ENCODE measurements at places on chromosomes 3 and 15.
A peak's percentile ranks its signal among the peaks of the same experiment; 100 is the strongest.

GRCh38 chr3:58658508-58658907, 8.1 kb downstream of the FAM3D start:
- no peak for DNase-seq

DNA sequence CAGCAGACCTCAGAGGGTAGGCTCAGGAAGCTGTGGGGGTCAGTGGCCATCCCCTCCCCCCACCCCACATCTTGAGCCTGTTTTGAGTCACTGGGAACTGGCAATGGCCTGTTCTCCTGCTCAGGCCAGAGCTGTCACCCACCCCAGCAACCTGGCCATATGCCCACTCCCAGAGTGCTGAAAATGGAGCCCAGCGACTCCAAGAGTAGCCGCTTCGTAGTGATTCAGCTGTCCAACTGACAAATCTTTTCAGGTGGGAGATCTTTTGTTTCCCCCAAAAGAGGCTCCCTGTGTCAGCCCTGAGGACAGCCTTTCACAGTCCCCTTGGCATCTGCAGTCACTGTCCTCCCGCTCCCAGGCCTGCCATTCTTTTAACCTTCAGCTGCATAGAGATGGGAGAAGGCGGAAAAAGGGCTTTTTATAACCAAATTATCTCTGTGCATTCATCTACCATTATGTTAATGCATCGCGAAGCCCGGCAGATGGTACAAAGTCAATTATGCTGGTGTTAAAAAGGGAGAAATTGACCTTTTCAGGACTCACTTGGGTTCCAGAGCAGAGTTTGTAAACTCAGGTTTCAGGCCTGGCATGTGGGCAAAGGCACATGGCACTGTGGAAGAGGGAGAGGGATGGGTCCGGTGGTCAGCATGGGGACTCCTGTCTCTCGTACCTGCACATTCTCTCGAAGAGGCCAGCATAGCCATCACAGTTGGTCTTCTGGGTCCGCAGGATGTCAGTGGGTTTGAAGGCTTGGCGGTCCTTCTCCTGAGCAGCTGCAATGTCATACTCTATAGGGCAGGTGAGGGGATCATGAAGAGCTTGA, 32.1 kb downstream of the KY start:
- DNase-seq = no peak

- DNase-seq = no peak
Observed at GRCh38 chr3:191963182-191963581, 502.2 kb downstream of the PYDC2 start.

- no peak for DNase-seq
Observed at GRCh38 chr15:22780267-22780666, 6.2 kb upstream of the NIPA1 start.

DNA sequence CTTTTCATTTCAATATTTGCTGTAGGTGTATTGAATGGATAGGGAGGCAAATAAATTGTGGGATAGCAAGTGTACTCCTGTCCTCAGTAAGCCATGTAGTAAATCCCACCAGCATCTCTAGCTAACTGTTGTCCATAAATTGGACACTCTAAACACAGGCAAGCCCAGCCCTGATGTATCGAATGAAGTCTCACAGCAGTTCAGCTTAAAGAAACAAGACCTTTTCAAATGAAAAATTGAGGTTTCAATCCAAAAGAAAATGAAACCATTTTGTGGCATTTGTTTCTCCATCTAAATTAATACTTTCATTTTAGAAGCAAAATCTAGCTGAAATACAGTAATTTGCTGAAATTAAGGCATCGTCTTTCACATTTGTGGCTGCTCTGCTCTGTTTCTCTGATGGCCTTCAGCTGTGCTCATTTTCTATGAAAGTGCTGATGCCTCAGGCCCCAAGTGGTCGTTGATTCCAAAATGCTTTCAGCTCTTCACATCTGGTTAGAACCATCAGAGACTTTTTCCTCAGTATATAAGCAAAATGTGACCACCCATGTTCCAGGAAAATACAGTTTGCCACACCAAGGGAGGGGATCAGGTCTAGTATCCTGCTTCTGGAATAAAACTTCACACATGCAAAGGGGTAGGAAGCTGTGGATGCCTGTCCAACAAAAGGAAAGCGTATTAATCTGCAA, 245.0 kb downstream of the ZMAT3 start:
- no peak for DNase-seq

GRCh38 chr3:30578986-30579579, 27.3 kb upstream of the TGFBR2 start:
- DNase-seq = no peak

GRCh38 chr3:55545995-55546394, 58.9 kb upstream of the WNT5A start:
- DNase-seq = no peak

DNA sequence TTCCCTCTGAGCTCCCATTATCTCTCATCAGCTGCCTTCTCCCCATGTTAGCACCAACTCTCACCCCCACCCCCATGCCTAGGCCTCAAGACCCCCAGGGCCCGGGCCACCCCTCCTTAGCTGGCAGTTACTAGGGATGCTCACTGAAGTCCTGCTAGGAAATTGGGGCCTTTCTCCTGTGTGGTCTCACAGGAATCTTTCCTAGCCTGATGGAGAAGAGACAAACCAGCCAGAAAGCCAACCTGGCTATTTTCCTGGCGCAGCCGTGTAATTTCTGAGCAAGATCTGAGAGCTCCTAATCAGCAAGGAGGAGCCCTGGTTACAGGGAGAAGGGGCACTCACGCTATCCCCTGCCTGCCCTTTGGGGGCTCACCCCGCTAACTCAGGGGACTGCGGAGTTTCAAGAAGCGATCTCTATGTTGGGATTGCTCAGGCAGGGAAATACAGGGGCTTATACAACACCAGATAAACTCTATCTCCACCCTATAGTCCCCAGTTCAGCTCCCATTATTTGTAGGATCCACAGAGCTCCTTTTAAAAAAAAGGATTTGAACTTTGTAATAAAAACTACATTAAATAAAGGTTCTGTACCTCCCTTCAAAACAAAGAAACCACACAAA, 25.2 kb downstream of the NR2F2 start:
- no peak for DNase-seq

DNA sequence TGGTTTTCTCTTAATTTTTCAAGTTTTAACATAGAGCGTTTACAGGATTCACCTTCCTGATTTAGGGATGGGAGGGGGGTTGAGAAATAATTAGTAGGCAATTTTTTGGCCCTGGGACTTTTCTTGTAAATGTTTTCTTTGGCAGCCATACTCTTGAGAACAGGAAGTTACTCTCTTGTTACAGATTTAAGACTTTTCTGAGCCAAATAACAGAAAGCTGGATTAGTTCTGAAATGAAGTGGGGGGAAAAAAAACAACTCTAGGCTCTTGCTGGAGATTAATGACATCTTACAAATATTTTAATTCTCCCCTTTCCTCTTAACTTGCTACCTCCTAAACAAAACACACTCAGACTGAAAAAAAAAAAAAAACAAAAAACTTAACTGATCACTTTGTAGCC, 13.8 kb upstream of the POLR2M start:
- DNase-seq = no peak

GRCh38 chr3:158801201-158801600, 653 bp upstream of the MFSD1 start:
- DNase-seq = no peak

DNA sequence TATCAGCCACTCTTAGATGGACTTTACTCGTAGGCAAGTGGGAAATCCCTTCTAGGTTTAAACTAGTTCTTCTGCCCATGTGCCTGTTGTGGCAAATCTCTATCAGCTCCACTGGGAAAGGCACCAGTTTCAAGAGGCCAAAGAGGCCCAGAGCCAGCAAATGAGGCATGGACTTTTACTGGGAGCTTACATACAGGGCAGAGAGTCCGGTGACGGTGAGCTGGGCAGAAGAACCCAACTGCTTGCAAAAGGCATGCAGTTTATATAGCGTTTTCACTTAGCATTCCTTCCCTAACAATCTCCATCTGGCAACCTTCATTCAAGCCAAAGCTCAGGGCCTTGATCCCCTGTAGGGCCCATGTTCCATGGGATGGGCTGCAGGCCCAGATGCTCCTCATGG, 93.0 kb upstream of the C3orf80 start:
- DNase-seq = no peak

- DNase-seq = peak; percentile 4
Observed at GRCh38 chr3:44995142-44995770, 19.2 kb downstream of the EXOSC7 start.

DNA sequence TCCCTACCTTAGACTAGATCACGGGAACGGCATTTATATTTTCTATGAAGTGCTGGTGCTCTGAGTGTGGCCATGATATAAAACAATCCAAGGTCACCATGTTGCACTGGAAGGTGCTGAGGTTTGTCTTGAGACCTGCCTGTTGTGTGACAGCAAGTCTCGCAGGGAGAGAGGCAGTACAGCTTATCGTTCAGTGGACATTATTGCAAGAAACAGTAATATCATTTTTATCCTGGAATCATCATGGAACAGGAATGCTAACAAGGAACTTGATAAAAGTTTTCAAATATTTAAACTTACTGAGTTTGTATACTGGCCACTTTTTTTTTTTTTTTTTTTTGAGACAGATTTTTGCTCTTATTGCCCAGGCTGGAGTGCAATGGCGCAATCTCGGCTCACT, 40.0 kb upstream of the GCNT3 start:
- DNase-seq = no peak

DNA sequence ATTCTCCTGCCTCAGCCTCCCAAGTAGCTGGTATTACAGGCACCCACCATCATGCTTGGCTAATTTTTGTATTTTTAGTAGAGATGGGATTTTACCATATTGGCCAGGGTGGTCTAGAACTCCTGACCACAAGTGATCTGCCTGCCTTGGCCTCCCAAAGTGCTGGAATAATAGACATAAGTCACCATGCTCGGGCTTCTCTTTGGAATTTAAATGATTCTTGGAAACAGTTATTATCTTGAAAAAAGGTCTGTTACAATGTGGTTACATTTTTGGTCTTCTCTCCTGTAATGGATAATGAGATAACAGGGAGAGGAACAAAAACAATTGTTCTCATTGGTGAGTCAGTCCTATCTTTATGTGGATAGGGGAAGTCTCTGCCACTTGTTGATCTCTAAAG, 59.8 kb upstream of the AADACL2 start:
- no peak for DNase-seq

DNA sequence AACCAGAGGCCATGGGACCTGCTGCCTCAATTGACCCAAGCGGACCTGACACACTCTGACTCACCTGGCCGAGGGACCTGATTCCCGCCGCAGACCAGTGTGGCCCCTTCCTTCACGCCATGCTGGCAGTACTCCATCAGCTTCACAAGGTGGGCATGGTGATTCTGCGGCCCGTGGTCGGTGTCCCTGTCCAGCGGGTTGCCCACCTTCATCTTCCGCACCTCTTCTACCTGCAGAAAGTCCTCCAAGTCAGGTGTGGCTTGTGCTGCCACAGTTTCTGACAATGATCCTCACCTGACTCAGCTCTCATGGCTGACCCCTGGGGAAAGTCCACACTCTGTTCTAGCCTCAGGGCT, 25.9 kb upstream of the SLC41A3 start:
- no peak for DNase-seq

DNA sequence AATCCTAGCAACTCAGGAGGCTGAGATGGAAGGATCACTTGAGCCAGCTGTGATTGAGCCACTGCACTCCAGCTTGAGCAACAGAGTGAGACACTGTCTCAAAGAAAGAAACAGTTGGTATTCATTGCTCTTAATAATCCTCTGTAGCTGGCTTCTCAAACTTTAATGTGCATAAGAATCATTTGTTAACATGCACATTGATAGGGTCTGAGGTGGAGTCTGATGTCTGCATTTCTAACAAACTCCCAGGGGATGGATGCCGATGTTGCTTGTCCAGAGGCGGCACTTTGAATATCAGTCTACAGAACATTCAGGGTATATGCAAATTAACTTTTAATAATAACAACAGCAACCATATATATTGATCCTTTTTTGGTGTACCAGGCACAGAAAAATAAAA, 39.9 kb downstream of the NKIRAS1 start:
- DNase-seq = no peak

DNA sequence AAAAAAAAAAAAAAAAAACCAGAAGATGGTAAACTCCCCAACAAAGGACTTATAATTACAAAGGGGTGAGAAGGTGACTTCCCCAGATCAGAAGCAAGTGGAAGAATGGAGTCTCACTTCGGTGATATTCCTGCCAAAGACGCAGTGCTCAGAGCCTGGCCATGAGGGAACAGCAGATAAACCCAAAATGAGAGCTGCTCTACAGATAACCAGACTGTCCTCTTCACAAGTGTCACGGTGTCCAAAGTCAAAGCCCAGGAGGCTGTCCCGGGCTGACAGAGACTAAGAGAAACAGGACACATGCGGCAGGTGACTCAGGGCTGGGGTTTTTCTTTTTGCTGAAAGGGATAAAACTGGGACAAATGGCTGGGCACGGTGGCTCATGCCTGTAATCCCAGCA, 48.8 kb downstream of the HMCES start:
- no peak for DNase-seq
